Small intestine (tissue), 16 donors: ENCODE measurements at places on chromosomes 7 and 10.

GRCh38 chr10:12533151-12533550, 183.8 kb downstream of the CAMK1D start:
- DNase-seq = no peak

GRCh38 chr10:92689663-92690210, at the start of gene HHEX:
HHEX (plus strand) TSS chr10:92689955; CDS start chr10:92689987, 32 bp downstream.
- DNase-seq = no peak

GRCh38 chr10:21406595-21407193, 118.8 kb downstream of the SKIDA1 start:
- DNase-seq = no peak

- DNase-seq = no peak
Observed at GRCh38 chr7:130595986-130596385, 72.6 kb downstream of the COPG2 start.

DNA sequence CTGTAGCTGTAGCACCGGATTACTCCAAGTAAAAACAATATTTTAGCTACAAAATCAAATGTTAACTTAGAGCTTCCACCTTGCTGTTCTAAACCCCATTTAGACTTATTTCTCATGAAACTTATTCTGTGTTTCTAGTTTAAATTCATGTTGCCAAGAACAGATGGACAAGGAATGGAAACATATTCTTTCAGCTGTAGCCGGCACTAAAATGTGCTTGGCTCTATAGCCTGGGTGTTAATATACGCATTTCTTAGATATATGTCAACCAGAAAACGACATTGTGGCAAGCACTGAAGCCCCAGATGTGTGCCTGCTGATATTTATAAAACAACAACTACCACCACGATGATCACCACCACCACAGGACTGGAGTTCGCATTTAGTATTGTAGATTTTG, 190.3 kb upstream of the ETV1 start:
- no peak for DNase-seq

GRCh38 chr10:77859200-77859864, 67.2 kb downstream of the DLG5 start:
- no peak for DNase-seq

GRCh38 chr7:13447637-13448036, 541.8 kb downstream of the ETV1 start:
- no peak for DNase-seq

DNA sequence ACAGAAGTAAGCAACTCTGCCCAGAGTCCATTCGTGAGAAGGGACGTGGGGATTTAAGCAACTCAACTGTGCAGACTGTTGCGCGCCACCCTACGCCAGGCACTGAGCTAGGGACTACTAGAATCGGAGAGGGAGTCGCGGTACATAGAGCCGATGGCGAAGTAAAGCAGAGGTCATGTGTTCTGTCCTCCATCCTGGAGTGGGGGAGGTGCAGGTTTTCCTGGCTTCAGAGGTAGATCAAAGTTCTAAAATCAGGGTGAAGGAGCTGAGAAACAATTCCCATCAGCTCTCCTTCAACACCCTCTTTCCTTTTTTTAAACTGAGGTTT, 23.2 kb downstream of the SLC35G1 start:
- peak; percentile 31 for DNase-seq

- DNase-seq = no peak
Observed at GRCh38 chr10:24465124-24465874, 256.4 kb downstream of the KIAA1217 start.

- no peak for DNase-seq
Observed at GRCh38 chr10:69628891-69629290, 1.2 kb upstream of the FAM241B start.

GRCh38 chr7:150415161-150416153, 35.0 kb upstream of the GIMAP8 start:
- DNase-seq = no peak

- DNase-seq = peak; percentile 36
Observed at GRCh38 chr10:58358314-58358933, 23.6 kb downstream of the UBE2D1 start.

DNA sequence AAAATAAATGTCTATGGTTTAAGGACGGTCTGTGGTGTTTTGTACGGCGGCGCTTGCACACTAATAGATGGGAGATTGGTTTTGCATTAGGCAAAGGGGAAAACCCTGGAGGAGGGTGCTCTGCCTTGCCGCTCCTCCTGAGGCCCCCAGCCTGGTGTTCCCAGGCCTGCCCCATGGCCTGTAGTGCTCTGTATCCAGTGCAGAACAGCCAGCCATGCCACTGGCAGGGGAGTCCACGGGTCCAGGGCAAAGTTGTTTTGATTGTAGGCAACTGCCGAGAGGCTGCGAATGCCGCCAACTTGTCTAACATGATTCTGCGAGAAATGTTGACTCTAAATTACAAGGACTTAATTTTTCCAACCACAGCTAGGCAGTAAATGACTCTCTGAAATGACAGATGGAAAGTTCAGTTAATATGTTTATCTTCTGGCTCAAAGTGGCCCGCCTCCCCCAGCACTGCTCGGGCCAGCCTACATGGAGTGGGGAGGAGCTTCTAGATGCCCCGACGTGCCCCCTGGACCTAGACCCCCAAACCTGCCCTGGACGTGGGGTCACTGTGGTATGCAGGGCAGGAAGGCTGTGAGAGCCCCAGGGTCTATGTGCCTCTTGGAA, 104.6 kb upstream of the GDF10 start:
- DNase-seq = no peak

DNA sequence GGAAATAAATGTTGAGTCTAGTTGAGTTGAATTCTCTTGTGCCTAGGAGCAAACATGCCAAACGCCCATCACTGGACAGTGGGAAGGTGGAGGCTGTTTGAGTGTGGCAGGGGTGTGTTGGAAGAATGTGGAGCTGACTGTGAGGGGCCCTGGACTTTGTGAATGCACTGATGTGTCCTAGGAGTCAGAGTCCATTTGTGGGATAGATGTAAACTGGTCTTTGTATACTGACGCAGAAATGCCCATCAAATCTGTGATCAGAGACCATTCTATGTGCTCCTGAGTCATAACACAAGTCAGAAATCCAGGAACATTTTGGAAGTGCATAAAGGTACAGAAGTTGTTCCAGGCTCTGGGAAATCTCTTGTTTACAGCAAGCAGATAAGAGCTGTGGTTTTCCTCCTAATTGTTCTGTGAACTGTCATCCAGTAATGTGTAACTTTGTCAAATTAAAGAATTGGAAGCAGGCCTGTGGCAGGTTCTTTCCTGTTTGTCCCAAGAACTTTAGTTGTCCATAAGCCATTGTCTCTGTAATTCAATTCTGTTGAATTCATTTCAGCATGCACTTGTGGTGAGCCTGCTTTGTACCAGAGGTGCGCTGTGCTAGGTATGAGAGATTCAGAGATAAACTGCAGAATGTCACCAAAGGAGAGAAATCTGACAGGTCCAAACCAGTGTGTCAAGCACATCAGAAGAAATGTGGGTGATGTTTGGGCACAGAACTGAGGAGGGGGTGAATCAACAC, 7.6 kb downstream of the PRXL2A start:
- DNase-seq = peak; percentile 55

DNA sequence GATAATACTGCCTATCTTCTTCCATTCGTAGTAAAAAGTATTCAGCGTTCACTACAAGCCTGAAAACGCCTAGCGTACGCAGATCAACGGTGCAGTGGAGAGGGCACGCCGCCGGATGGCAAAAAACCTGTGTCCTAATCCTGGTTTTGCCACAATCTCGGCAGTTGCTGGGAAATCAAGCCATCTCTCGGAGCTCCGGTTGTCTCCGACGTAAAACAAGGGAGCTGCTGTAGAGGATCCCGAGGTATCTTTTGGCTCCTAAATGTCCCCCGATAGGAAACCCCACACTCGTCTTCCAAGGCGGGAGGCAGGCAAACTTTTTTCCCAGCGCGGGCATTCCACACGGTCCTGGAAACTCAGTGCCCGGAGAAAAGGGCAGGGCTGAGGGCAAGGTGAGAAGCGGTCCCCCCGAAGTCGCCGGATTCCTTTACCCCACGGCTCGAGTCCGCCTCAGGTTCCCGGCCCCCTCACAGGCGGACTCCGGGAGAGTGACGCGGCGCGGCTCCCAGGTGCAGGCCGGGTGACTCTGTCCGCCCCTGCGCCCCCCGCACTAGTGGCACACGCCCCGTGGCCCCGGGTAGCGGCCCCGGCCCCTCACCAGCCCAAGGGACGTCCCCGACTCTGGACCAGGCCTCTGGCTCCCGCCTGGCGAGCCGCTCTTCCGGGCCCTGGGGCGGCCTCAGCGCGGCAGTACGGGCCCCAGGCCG, 649 bp downstream of the IDE start:
- DNase-seq = peak; percentile 51

GRCh38 chr10:76711222-76711997, 926.2 kb downstream of the KCNMA1 start:
- DNase-seq = no peak

- DNase-seq = peak; percentile 88
Observed at GRCh38 chr10:75762431-75762802, 331.0 kb downstream of the LRMDA start.

DNA sequence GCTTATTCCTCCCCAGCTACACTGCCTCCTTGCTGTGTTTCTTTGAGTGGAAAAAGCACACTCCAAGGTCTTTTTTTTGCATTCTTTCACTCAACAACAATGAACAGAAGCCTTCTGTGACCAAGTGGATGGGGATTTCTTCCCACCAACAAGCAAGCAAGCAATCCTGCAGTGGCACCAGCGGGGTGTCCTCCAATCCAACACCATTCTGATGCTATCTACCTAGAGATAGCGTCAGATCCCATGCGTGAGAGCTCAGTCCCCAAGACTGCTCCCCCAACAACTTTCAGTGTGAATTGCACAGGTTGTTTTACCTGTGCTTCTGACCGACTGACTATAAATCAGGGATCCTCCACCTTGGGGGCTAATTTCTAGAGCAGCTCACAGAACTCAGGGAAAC, 311.0 kb upstream of the PODXL start:
- no peak for DNase-seq

DNA sequence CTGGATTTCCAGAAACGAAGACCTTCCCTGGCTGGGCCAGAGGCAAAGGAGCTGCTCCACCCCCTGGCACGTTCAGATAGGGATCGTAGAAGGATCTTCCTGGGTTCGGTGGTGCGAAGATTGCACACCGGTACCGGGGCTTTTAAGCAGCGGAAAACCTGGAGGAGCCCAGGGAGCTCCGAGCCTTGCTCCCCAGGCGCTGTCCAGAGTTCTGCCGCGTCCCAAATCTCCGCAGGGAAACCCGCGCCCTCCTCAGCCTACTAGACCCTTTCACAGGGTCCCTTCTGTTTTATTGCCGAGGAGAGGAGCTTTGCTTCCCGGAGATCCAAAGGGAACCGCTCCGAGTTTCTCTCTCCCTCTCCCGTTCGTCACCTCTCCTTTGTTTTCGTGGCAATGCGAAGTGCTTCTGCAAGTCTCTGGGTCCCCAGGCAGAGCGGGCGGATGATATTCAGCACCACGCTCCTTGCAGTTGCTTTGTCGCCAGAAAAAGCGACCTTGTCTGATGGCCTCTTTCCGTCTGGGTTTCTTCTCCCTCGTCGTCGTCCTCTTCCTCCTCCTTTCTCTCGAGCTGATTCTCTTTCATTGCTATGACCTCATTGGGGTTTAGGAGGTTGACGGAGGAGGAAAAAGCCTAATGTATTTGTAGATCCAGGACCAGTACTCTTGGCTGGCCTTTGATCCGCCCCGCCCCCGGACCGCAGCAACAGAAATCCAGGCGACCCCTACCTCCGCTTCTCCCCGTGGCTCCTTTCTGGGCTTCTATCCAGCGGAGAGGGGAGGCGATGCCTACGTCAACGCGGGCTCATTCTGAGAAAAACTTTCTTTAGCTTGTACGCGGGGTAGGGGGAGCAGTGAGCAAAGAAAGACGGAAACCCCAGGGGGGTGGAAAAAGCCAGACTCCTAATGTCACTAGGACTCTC, at the start of gene TMEM196:
TSS of gene TMEM196 (minus strand) at position 777 of the 920 bp plus-strand sequence. CDS start 921 bp downstream, outside the sequence.
- DNase-seq = peak; percentile 56

DNA sequence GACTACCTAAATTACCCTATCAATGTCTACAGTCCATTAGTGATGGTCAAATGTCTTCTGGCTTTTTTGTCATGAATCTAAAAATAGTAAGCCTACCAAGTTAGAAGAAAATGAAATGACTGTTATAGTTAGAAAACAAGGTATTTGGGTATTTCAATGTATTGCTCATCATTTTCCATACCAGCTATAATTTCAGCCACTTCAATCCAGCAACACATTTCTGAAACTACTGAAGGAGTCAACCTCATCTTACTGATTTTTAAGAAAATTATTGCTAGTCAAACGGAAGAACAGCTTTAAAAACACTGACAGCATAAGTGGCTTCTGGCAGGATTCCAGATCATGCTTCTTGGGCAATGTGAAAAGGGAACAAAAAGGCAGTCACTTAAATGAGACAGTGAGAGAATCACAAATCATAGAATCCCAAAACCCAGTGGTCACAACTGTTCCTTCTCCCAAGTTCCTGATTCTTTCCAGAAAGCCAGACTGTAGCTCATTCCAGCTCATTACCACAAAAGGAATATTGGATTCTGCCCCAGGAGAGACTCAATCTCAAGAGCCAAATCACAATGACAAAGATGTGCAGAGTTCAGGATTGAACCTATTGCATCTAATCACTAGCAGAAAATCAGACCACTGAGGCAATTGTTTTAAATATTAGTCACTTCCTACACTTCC, 61.2 kb upstream of the LRRN3 start:
- peak; percentile 23 for DNase-seq

DNA sequence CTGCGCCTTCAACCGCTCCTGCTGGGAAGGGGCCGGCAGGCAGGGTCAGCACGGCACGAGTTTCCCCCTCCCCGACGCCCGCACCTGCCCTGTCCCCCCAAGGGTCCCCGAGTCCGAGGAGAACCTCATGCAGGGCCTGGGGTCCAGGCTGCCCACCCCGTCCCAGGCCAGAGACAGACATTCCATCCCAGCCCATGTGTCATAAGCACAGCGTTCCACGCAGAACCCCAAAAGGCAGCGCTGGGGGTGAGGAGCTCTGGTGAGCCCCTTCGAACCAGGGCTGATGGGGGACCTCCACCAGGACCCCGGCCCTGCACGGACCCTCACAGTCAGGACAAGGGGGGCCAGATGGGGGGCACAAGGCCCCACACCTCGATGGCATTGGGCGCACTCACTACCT, 49.2 kb downstream of the TNRC18 start:
- no peak for DNase-seq

GRCh38 chr10:50385624-50386023, 134.3 kb upstream of the ASAH2 start:
- no peak for DNase-seq

- DNase-seq = no peak
Observed at GRCh38 chr7:23298141-23298881, 828 bp upstream of the MALSU1 start.
